Stimulated activated CD8-positive, alpha-beta memory T cell treated with anti-CD3 and anti-CD28 coated beads, Interleukin-7, amount 100 ng/mL, for 48 hours (primary cell): ENCODE measurements at places on chromosomes 13 and 19.

DNA sequence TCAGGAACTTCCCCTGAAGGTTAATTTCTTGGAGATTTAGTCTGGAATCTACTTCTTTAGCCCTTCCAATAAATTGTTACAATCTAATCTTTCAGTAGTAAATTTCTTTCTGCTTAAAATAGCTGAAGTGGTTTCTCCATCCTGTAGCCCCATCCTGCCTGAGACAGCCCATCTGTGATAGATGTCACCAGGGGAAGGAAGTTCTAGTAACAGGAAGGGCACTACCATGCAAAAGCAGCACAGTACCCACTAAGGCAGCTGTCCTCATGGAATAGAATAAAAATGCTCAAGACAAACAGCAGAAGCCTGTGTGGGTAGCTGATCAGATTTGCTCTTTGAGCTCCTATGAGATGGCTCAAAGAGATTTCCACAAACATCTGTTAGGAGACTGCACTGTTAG lies 1036.5 kb downstream of the SLITRK5 start:
- DNase-seq, result no peak

DNA sequence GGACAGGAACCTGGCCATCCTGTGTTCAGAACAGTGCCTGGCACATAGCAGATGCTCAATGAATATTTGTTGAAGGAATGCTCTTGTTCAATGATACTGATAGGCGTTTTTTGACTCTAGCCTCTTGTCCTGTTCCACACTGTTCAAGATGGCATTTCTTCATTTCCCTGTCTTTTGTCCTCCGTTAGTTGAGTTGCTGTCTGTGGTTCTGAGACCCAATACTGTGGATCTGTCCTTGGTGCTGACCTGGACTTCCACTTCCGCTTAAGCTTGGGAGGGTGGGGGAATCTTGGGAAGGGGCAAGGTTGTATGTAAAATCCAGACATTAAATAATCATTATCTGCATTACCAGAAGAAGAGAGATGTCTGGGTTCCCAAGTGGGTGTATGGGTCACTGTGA lies 8.3 kb upstream of the KCNN4 start:
- no peak for DNase-seq

GRCh38 chr13:31947105-31947504 lies 84.5 kb upstream of the FRY start:
- DNase-seq, result no peak

- DNase-seq, result no peak
Measured at GRCh38 chr19:42281827-42282762, 13.0 kb downstream of the CIC start.

DNA sequence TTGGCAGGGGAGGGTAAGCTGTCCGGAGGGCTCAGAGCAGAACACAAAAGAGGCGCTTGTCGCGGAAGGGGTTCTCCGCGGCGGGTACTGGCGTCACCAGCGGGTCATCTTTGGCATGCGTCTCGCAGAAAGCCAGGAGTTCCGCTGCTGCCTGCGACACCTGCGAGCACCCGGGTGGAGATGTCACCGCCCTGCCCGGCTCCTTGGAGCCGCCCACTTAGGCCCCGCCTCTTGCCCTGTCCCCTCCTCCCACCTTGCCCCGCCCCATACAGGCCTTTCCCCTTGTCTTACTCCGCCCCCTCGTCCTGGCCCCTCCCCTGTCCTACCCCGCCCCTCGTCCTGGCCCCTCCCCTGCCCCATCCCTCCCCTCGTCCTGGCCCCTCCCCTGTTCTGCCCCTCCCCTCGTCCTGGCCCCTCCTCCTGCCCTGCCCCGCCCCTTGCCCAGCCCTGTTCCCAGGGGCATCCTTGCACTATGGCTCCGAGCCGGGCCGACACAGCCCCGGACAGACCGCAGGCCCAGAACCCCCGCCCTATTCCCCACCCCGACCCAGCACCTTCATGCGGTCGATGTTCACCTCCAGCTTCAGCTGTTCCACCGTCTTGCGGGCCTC lies 1.9 kb downstream of the GNG8 start:
- DNase-seq, result peak; percentile 91

- no peak for DNase-seq
Measured at GRCh38 chr13:34886121-34886875, 55.8 kb upstream of the NBEA start.

DNA sequence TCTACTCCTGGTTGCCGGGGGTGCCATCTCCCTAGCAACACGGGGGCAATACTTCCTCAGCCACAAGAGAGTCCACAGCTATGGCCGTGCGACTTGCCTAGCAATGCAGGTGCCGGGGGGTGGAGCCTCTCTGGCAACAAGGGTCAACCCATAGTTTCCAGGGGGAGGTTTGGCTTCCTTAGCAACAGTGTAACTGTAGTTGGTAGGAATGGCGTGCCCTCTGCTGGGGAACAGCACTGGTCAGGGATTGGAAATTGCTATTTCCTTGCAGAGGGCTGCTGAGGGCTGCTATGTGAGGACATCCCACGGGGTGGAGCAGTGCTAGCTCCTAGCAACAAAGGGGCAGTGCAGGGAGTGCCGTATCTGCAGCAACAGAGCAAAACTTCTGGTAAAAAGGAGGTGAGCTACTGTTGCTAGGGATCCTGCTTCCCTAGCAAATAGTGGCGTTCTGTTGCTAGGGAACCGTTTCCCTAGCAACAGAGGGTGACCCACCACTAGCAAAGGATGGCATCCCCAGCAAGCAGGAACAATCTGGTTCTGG lies 7.0 kb upstream of the TMC4 start:
- DNase-seq, result no peak

- no peak for DNase-seq
Measured at GRCh38 chr19:16088351-16089009, 12.2 kb downstream of the TPM4 start.
